CD4-positive, alpha-beta T cell treated with Interleukin-6 at 100 ng/mL for 8 hours (primary cell): ENCODE measurements at places on chromosomes 7 and 10.

- peak; percentile 55 for DNase-seq
These were observed 8.7 kb downstream of the ECD start for GRCh38 chr10:73159038-73159648.

DNA sequence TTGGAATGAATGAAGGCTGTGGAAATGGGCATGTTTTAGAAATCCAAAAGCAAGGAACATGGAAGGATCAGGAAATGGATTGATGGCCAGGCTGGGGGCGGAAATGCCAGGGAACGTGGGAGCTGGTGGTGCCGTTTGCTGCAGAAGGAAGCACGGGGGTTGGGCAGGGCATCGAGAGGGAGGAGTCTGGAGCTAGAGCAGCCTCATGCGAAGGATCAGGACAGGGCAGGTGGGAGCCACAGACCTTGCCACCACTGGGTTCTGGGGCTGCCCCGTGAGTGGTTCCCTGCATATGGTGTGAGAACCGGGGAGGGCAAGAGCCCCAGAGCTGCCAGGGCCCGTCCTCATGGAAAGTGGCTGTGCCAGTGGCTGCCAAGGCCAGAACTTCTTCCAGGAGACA lies 193.8 kb upstream of the ZNF32 start:
- DNase-seq, result no peak

DNA sequence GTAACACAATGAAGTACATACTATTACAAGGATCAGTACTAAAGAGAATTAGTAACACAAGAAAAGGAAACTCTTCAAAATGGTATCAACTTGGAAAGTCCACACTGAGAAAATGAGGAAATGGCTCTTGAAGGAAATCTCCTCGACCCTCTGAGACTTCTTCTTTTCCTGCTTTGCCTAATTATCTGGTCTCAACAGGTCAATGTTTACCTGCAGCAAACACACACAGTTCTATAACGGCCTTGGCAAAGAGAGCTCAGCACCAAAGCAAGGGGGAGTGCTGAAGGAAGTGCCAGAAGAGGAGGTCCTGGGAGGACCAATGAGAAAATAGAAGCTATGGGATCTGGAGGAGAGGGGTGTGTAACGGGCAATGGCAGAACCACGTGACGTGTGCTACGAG lies 21.9 kb downstream of the CHCHD3 start:
- no peak for DNase-seq

GRCh38 chr10:103552856-103553742 lies 59.6 kb downstream of the NEURL1 start:
- no peak for DNase-seq

DNA sequence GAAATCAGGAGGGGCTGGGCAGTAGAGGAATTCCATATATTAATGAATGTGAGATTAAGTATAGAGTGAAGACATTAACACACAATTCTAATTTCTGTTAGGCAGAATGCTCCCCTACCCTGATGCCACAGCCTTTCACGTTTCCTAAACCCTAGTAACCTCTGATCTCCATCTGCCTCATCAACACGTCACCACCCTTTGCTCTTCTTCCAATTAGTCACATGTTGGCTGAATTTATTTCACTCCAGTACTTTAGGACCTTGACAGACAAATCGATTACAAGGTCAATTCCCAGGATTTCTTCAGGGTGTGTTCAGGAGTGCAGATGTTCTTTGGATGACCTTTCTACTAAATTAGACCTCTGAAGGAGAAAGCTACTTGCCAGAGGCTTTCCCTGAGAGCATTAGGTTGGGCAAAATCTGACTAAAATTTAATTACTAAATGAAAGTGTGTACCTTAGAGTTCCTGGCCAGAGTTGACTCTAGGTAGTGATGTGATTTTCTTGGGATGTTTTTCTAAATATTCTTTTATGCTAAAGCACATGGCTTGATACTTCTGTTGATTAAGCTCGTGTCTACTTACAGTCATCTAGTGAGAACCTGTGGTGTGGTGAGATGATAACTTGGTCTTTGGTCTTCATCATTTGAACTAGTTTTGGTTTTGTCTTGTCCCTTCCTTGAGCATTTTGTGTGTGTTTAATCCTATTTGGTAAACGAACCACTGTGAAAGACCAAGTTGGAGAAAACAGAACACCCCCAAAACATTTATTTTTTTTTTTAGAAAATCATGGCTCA lies 12.7 kb downstream of the AGR2 start:
- no peak for DNase-seq

DNA sequence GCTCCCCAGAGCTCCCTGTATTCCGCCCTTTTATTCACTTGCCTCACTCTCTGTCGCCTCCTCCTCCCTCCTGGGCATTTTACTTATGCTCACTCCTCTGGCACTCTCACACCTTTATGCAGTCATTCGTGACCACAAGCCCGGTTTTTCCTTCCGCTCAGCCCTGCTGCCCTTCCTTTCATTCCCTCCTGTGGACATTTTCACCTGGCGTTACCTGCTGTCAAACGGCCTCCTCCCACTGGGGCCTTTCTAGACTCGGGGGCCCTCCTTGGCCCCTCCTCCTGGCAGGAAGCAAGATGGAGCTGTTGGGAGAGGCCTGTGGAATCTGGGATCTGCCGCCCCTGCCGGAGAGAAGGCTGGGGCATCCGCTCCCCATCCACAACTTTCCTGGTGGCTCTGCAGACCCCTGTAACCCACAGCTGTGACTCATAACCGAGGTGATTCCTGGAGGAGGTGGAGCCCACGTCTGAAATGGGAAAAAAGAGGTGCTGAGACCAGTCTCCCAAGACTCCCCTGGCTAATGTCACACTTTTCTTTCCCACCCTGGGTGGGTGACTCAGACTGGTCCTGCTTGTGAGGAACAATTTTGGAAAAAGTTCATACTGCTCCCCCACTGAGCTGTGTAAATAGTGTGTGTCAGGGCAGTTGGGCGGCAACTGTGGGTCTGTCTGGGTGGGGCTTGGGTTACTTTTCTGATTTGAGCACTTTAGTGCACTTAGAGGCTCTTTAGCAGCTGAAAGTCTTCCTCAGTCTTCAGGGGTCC lies 1.2 kb downstream of the VCL start:
- no peak for DNase-seq

DNA sequence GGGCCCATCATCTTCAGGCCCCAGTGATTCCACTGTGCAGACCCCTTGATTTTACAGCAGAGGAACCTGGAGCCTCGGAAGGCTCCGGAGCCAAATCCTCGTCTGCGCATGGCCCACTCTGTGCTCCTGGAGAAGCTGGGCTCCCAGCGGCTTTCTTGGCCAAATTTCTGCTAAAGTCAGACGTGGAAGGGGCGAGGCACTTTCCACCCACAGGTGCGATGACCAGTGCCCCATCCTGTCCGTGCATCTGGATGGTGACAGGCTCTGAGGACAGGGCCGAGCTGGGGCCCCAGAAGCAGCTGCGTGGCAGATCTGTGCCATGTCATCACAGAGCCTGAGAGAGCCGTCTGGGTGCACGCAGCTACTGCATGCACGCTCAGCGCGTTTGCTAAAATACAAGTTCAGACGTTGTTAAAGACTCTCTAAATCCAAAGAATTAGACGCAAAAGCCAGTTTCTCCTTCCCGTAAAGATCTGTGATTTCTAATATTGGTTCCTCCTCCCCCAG lies 57.2 kb downstream of the JAKMIP3 start:
- DNase-seq, result no peak

DNA sequence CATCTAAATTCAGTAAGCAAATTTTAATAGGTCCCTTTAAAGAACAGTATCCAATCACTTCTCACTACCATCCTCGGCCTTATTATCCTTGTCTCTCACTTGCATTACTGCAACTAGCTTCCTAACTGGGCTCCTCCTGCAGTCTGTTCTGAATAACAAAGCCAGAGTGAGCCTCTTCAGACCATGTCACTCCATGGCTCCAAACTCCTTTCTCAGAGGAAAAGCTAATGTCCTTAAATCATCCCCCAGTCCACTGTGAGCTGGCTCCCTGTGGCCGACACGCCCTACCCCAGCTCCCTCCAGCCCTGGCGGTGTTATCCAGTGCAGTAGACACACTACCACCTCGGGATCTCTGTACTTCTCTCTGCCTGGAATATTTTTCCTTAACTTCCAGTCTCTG lies 80.0 kb downstream of the EPC1 start:
- DNase-seq, result no peak

GRCh38 chr7:2163600-2164555 lies 68.9 kb downstream of the MAD1L1 start:
- no peak for DNase-seq

GRCh38 chr7:23235813-23236221 lies 10.8 kb upstream of the GPNMB start:
- no peak for DNase-seq

DNA sequence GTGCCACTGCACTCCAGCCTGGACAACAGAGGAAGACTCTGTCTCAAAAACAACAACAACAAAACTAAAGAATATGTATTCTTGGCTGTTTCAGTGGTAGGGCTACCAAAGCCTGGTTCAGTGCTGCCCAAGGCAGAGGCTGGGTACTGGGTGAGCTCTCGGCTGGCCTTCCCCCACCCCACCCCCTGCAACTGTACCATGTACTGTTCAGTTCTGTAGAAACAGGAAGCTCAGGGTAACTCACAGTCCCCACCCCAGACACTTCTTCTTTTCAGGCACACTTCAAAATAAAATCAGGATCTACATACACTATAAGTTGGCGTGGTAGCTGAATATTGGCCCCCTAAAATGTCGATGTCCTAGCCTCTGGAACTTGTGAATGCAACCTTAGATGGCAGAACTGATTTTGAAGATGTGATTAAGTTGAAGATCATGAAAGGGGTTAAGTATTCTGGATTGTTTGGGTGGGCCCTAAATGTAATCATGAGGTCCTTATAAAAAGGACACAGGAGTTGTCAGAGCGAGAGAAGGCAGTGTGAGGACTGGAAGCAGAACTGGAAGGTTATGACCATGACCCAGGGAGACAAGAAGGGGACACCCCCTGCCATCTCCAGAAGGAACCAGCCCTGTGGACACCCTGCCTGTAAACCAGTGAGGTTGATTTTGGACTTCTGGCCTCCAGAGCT lies 31.2 kb downstream of the TBXAS1 start:
- DNase-seq, result no peak

- DNase-seq, result no peak
These were observed 2.3 kb upstream of the GIMAP8 start for GRCh38 chr7:150447966-150448788.

DNA sequence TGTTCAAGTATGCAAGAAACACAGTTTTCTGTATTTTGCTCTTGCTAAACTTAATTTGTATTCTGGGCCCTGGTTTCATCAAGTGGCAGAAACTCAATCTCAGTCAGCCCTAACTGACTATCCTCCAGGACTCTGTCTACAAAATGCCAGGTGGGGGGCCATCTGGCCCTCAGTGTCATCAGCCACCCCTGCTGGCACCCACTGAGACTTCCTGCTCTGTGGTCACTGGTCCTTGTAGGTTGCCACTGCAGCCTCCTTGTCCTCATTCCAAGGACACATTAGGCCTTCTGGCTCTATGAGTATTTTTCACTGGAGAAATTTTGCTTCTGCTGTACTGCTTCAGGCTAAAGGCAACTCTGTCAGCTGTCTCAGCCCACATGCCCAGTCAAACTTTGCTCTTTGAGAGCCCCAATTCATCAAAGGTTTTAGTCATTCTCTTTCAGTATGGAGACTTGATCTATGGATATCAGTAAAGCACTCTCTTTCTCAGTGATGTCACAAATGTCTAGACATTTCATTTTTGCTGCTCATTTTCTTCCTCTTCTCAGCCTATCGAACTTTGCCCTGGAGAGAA lies 163.6 kb downstream of the KCND2 start:
- no peak for DNase-seq

GRCh38 chr10:34022195-34022594 lies 687.7 kb upstream of the NRP1 start:
- DNase-seq, result no peak

GRCh38 chr7:100372256-100372655 lies 1.0 kb upstream of the PILRA start:
- DNase-seq, result no peak

DNA sequence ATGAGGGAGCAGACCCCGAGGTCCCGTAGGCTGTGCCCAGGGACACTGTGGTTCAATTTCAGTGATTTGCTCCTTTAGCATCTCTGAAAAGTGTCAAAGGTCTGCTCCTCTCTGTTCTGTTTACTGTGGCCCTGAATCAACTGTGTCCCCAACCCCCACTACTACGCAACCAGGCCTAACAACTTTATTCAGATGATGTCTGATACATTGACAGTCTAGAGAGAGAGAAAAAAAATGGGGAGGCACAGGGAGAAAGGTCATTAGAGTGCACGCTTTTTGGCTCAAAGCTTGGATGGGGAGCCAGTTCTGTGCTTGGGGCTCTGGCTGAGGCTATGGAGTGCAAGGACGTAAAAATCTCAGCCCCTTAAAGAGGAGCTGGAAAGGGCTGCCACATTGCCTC lies 77.9 kb downstream of the FAM107B start:
- no peak for DNase-seq

DNA sequence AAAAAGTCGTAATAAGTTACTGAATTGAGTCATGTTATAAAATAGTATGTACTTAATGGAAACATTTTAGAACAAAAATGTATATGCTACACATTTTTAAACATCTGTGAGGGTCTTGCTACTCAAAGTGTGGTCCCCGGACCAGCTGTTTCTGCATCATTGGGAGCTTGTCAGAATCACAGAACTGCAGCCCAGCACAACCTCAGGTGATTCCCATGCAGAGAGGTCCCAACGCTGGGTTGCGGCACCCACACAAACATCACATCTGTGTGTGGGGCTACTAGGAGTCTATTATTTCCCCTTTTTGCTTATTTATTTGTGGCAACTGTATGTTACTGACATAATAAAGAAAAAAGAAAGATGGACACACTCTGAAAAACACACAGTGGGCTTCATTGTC lies 146.6 kb downstream of the BMS1 start:
- no peak for DNase-seq

- no peak for DNase-seq
These were observed 184.1 kb downstream of the CREB5 start for GRCh38 chr7:28596245-28596935.

DNA sequence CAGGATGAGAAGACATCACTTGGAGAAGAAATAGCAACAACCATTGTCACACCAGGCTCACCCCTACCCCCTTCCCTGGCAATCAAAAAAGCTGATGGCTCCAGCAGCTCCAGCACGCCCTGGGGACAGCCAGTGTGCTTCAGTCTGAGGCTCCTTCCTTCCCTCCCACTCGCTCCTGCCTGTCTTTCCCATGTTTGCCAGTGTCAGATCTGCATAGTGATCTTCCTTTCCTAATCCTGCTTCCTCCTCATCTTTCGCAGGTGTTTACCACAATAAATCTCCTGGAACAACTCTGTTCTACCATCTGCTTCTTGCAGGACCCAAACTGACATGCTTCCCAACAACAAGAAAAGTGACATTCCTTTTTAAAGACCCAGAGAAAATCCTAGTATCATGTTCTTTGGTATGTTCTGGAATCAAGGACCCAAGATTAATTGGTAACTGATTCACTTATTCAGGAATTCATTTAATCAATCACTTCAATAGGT lies 57.1 kb downstream of the STEAP1B start:
- DNase-seq, result no peak

DNA sequence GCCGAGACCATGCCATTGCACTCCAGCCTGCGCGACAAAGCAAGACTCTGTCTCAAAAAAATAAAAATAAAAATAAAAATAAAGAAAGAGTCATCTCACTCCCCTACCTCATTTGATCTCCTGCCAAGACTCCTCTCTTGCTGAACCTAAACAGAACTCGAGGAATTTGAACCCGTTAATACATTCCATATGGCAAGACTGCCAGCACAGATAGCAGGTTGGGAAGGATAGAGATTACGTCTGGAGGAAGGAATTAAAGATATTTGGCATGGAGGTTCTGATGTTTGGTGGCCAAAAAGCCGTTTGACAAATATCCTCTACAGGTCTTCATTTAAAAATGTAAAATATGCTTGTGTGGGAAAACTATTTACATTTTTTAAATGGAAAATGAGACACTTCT lies 549.6 kb downstream of the HTR7 start:
- no peak for DNase-seq

- DNase-seq, result no peak
These were observed 41.0 kb downstream of the WAPL start for GRCh38 chr10:86480571-86480970.

GRCh38 chr7:55063061-55063460 lies 44.2 kb downstream of the EGFR start:
- DNase-seq, result no peak
